Spleen (tissue), 13 donors: ENCODE measurements at places on chromosomes 7 and 10. TPM values are rescaled to one million over a fixed set of nuclear protein-coding genes. Genes with fewer than 3 reads are reported as not detected.

GRCh38 chr7:112556633-112557032 is 75.8 kb downstream of the LSMEM1 start:
- no peak for DNase-seq

DNA sequence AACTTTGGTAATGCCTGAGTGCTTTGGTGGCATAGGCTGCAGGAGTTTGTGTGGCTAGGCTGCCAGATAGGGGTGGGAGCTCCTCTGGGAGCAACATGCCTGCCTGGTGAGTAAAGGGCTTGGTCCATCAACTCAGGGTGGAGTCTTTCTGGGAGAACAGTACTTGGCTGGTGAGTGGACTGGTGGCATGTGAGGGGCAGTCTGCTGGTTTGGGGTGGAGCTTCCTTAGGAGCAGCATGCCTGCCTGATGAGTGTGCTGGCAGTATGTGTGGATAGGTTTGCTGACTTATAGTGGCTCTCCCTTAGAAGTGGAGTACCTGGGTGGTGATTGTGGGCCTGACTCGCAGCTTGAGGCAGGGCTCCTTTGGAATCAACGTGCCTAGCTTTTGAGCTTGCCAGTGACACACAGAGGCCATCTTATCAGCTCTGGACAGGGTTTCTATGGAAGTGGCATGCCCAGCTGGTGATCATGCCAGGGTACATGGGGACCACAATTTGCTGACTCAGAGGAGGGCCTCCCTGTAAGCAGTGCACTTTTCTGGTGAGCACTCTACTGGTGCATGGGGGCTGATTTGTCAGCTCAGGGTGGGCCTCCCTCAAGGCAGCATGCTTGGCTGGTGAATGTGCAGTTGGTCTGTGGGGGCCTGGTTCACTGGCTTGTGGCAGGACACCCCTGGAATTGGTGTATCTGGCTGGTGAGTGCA is 35.0 kb upstream of the SRI start:
- peak; percentile 25 for DNase-seq

- peak; percentile 54 for DNase-seq
Observed at GRCh38 chr7:30920584-30921539, 9.2 kb downstream of the AQP1 start.

DNA sequence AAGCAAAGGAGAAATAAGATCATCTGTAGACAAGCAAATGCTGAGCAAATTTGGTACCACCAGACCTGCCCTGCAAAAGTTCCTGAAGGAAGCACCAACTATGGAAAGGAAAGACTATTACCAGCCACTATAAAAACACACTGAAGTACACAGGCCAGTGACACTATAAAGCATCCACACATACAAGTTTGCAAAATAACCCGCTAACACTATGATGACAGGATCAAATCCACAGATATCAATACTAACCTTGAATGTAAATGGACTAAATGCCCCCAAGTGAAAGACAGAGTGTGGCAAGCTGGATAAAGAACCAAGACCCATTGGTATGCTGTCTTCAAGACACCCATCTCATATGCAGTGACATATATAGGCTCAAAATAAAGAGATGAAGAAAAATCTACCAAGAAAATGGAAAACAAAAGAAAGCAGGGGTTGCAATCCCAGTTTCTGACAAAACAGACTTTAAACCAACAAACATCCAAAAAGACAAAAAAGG is 18.2 kb upstream of the PDK4 start:
- no peak for DNase-seq

DNA sequence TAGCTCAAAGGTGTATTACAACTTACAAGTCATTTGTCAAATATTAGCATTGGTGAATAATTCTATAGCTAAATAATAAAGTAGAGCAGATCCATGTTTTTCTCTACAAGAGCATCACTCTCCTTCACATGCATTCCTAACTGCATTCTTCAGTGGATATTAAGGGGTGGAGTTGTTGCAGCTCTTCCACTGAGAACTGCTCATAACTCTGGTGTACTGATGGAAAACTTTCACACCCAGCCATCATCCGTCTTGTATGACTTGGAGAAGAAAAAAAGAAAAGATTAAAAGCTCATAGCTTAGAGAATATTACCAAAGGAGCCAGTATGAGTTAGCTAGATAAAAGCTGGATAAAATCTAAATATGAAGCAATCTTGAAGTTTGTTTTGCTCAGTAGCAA is 10.2 kb upstream of the FAM13C start:
- no peak for DNase-seq

DNA sequence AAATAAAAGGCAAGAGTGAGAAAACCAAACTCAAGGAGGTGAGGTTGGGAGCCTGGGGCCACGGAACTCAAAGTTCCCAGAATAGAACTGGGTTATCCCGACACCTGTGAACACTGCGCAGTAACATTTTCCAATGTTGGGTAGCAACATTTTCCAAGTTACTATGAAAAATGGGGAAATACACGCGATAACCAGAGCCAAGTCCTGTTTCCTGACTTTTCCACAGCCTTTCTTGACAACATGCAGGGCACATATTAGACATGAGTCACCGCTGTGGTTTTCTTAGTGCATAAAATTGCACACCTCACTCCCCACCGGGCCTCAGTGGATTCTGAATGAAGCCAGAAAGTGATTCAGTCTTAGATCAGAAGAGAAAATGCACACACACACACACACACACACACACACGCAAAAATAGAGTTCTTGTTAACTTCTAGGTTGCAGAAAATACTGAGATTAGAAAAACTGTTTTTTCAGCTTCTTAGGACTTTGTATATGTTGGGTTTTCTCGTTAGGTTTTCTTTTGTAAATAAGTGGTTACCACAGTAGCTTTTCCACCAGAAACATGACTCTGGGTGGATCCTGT is 70.0 kb downstream of the CAMK1D start:
- DNase-seq = peak; percentile 29

- no peak for DNase-seq
Observed at GRCh38 chr10:121448766-121449421, 149.3 kb downstream of the FGFR2 start.

DNA sequence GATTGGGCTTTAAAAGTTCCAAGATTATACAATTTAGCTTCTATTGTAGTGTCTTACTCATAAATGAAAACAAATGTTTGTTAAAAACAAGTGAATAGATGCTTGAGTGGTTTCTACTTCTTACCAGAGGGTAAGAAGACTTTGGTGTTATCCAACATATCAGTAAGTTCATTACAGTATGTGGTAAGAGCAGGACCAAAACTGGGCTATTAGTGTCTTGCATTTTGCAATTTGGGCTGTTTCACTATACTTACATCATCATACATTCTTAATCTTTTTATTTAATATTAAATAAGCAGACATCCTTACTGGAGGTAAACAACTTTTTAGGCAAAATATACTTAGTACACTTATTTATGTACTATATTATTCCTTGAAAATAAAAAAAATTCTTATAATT is 248.4 kb upstream of the HGF start:
- no peak for DNase-seq

GRCh38 chr7:151411551-151411950 is 1.7 kb upstream of the WDR86 start:
- peak; percentile 64 for DNase-seq

- no peak for DNase-seq
Observed at GRCh38 chr10:111840546-111840945, 343.0 kb downstream of the GPAM start.

DNA sequence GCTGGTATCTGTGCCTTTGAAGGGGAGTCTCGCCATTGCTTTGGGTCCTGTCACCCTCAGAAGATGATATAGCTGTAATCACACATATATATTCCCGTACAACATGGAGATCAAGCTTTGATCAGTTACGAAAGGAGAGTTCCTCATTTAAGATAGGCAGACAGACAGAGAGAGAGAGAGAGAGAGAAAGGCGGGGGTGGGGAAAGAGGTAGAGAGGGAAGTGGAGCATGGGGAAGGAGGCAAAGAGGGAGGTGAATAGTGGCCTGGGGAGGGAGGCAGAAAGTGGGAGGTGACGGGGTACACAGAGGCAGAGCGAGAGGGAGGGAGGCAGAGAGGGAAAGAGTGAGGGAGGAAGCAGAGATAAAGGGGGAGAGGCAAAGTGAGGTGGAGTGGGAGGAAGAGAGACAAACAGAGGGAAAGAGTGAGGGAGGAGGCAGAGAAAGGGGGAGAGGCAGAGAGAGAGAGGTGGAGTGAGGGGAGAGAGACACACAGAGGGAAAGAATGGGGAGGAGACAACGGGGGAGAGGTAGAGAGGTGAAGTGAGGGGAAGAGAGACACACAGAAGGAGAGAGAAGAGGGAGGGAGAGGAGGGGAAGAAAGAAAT is 44.6 kb upstream of the C1QL3 start:
- DNase-seq = no peak

DNA sequence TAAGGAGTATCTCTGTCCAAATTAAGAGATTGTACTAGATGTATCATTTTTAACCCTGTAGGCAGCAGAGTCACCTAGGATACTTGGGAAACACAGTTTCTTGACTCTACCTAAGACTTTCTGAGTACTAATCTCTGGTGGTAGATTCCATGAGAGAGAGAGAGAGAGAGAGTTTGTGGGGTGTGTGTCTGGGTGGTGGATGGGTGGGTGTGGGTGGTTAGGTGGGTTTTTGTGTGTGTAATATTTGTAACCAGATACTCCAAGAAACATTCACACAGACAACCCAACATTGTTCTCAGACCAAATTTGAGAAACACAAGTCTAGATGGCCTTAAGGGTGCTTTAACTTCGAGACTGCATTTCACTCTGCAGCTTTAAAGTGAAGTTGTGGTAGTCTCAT is 215.2 kb downstream of the PRKG1 start:
- DNase-seq = no peak

GRCh38 chr10:117132751-117133231 is 5.3 kb downstream of the VAX1 start:
- no peak for DNase-seq

DNA sequence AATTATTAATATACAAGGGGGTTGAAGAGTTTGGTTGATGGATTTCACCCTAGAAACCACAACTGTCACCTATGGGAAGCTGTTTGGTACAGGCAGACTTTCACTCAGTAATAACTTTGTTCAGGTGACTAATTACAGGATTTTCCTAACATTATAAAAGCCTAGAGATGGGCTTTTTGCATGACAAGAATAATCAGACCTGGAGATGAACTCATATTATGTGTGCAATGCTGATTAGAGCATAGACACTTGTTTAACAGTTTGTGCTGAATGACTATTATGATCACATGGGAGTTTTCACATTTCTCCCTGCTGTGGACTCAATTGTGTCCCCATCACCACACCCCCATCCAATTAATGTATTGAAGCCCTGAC is 90.2 kb upstream of the STEAP4 start:
- no peak for DNase-seq

DNA sequence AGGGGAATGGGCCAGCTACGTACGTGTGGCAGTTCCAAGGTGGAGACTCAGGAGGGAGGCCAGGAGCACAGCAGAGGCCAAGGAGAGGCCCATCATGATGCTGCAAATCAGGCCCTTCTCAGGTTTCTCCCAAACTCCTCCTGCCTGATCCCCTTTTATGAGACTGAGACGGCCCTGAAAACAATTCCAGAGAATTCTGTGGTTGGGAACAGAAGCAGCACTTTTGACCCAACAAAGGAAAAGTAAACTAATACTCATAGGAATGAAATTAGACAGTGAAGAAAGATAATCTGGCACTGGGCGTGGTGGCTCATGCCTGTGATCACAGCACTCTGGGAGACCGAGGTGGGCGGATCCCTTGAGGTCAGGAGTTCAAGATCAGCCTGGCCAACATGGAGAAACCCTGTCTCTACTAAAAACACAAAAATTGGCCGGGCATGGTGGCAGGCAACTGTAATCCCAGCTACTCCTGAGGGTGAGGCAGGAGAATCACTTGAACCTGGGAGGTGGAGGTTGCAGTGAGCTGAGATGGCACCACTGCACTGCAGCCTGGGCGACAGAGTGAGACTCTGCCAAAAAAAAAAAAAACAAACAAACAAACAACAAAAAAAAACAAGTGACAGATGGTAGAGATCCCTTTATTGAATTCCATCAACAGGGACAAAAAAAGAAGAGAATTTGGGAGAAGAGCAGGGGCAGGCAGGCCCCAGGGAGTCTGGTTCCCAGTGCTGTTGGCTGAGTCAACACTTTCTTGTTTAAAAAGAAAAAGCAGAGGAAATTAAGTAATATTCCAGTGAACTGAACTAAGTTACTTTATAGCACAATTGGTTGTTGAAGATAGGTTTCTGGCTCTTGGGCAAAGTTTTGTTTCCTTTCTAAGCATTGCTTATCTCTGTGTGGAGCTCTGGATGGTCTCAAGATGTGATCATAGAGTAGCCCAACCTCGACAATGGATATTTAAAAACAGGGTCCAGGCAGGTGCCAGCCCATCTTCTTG is at the start of gene CCL26:
Gene CCL26, minus strand, starts transcription at position 131 of the 997 bp plus-strand sequence. Its CDS starts 35 bp downstream, at position 96.
- DNase-seq = no peak

GRCh38 chr7:152336754-152337368 is 98.9 kb downstream of the KMT2C start:
- no peak for DNase-seq

GRCh38 chr7:519484-520390 is at the start of gene PDGFA:
Gene PDGFA, minus strand, starts transcription at chr7:519846. Its CDS starts 845 bp downstream, at chr7:519001.
- no peak for DNase-seq

- DNase-seq = no peak
Observed at GRCh38 chr7:156423876-156424275, 216.7 kb upstream of the RNF32 start.

- no peak for DNase-seq
Observed at GRCh38 chr7:152313831-152314604, 121.8 kb downstream of the KMT2C start.

GRCh38 chr10:113493882-113494301 is 59.0 kb upstream of the HABP2 start:
- DNase-seq = no peak

- DNase-seq = no peak
Observed at GRCh38 chr10:86020134-86020533, 346.5 kb downstream of the GRID1 start.

DNA sequence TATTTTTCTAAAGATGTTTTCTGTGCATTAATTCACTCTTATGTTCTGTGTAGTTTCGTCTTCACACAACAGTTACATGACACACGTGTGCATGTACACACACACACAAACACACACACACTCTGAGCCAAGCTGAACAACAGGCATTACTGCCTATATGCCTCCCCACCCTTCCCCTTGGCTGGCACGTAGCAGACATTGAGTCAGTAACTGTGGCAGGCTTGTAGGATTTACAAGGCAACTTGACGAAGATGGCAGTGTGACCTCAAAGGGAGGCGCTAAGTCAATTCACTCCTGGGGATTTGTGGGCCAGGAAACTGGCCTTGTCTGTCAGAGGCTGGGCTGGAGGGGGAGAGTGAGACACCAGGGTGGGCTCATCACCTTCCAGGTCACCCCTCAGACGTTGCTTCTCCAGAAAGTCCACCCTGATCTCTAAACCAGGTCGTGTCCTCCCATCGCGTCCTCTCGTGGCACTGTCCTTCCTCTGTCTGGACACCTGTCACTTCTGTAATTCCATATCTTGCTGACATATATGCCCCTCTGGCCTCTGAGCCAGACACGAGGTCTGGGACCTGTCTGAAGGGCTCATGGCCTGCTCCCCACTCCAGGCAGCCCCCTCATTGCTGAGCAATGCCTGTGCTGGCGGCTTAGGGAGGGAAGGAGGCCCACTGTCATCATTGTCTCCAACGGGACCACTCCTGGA is 41.1 kb upstream of the INPP5A start:
- peak; percentile 27 for DNase-seq

The IRF5 gene
- total RNA-seq = 48.2 TPM

The HOGA1 gene
- total RNA-seq = not detected

The SKIDA1 gene
- not detected for total RNA-seq

The TCAF1 gene
- 31.6 TPM for total RNA-seq

The SPDYE8 gene
- not detected for total RNA-seq

The NDUFB2 gene
- total RNA-seq = 173 TPM

The TDRD1 gene
- 2.2 TPM for total RNA-seq

The SLC13A4 gene
- total RNA-seq = not detected

The PKD2L1 gene
- total RNA-seq = not detected
